ENCODE measurements at places on chromosomes 11 and 22.

DNA sequence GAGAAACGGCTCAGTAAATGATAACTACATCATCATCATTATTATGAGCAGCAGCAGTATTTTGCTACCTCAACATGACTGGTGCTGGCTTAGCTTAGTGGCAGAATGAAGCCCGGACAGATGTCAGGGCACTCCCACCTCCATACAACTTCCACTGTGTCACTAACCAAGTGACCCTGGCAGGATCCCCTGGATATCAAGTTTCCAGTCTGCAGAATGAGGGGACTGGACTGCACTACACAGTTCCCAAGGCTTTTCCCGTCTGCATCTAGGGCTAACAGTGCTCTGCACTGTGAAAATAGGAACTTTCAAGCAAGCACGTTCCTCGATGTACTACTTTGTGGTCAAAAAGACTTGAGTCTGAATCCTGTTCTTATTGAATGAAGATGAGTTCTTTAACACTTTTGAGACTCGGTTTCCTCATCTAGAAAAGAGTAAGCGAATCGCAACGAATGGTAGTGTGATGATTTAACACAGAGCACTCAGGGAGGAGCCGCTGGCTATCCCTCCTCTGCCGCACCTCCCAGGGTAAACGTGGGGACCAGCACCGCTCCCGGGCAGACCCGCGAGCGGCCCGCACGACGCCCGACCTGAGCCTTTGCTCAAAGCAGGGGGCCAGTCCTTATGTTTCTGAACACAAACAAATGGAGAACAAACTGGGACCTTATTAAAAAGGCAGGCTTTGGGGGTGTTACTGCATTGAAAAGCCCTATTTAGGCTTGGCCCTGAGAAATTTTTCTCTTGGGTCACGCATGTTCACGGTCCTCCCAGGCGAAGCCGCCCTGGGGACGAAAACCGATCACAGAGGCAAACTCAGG lies 910 bp downstream of the CLTCL1 start:
- DNase-seq, result peak; percentile 7

GRCh38 chr22:32628628-32629572 lies 154.3 kb downstream of the FBXO7 start:
- DNase-seq, result no peak

DNA sequence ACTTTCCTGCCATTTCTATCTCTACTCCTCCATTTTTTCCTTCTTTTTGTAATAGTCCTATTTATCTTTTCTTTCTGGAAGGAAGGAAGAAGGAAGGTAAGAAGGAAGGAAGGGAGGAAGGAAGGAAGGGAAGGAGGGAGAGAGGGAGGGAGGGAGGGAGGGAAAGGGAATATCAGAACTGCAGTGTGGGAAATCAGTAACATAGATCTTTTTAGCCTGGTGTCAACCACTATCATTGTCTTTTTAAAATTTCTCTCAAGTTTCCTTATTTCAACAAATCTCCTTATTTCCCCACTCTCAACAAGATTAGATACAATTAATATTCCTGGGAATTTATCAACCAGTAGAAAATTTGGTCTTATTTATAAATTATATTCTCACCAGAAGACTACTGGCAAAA lies 33.7 kb downstream of the OR52E1 start:
- no peak for DNase-seq

- DNase-seq, result no peak
These were observed 35.2 kb downstream of the PPP2R1B start for GRCh38 chr11:111730871-111731591.

GRCh38 chr22:50318698-50319411 lies 8.0 kb downstream of the DENND6B start:
- no peak for DNase-seq

DNA sequence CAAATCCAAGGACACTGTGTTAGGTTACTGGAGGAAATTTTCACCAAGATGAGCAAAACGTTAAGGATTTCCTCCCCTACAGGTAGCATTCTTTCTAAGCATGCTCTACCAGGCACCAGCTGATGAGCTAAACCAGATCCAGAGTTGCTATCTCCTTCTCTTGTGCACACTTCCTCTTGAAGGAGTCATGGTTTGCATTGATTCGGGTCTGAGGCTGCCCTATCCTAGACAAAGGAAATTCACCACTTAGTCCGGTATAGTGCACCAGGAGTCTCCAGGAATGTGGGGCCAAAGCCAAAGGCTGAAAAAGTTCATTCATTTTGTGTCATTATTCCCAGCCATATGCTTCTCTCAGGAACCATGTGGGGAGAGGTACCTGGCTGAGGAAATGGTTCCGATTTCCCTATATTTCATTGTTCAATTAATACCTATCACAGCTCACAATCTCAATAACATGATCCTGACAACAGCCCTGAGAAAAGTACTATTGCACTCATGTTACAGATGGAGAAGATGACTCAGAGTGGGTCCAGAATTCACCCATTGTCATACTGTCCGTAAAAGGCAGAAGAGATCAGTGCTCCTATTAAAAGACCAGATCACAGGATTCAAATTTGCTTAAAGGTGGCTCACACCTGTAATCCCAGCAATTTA lies 39.1 kb downstream of the SLC35F2 start:
- no peak for DNase-seq

GRCh38 chr22:43270314-43270908 lies 72.8 kb downstream of the SCUBE1 start:
- DNase-seq, result no peak

GRCh38 chr11:128520206-128520887 lies 67.0 kb downstream of the ETS1 start:
- no peak for DNase-seq

- no peak for DNase-seq
These were observed 15.8 kb upstream of the MRGPRD start for GRCh38 chr11:68996376-68997123.

- DNase-seq, result no peak
These were observed 296.7 kb upstream of the ANO5 start for GRCh38 chr11:21896216-21896615.

DNA sequence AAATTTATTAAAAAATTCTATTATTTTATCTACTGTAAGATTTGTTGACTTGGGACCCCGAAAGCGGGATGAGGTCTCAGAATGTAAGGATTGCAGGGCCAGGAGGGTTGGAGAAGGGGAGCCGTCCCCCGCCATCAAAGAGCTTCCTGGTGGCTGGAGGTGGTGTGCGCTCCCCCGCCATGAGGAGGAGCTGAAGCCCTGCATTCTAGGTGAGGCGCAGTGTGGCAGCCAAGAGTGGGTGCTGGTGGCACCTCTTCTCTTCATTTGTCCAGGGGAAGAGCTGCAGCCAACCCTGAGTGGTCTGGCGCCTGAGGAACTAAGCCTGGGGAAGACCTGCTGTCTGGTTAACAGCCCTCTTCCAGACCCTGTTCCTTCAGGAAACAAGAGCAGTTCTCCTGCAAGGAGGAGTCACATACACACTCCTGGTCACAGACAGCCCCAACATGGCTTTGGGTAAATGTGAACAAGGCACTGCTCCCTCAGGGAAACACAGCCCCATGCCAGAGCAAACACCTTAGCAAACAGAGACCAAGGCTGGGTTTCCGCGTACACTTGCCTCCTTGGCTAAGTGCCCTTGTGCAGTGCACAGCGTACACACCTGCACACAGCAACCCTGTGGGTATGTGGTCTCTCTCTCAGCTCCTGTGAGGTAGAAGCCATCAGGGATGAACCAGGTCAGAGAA lies 17.3 kb downstream of the RTN4RL2 start:
- no peak for DNase-seq

DNA sequence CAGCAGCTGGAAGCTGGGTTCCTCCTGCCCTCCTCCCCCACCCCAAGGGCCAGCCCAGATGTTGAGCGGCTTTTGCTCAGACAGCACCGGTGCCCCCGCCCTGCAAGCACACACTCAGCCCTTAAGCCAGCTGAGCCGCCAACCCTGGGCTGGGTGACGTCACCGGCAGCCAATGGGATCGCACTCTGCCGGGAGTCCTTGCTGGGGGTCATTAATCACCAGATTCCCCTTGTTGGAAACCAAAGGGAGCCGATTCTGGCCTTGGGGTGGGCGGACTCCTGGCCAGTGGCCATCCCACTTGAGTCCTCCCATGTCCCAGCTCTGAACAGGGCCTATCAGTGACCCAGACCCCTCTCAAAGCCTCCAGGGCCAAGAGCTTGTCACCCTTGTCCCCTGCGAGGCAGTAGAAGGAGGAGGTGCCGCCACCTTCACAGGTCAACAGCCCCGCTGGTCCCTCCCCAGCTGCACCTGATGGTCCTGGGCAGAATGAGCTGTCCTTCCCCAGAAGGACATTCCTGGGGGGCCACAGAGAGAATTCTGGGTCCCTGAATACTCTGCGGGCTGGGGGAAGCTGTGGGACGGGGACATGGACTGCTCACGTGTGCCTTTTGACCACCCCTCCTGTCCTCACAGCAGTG lies 7.4 kb downstream of the DUSP8 start:
- peak; percentile 33 for DNase-seq

DNA sequence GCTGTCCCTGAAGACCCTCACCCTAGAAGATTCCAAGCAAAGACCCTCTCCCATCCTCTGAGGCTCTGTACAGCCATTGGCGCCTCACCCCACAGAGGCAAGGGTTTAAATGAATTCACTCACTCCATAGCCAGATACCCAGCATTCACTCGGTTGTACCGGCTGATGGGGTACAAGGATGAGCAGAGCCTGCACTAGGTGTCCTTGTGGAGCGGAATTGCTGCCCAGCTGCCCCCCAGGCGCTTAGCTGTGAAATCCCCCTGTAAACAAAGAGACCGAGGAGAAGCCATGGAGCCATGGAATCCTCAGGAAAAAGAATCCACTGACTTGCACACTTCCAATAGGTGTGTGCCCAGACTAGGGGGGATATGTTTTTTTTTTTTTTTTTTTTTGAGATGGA lies 117.3 kb downstream of the SHANK2 start:
- no peak for DNase-seq

GRCh38 chr11:119907878-119908572 lies 179.0 kb upstream of the NECTIN1 start:
- no peak for DNase-seq
